ENCODE measurements at places on chromosomes 5 and 9.

GRCh38 chr9:18743421-18743820, 269.5 kb downstream of the ADAMTSL1 start:
- DNase-seq: no peak

GRCh38 chr9:109305801-109306200, 15.1 kb downstream of the EPB41L4B start:
- DNase-seq: no peak

DNA sequence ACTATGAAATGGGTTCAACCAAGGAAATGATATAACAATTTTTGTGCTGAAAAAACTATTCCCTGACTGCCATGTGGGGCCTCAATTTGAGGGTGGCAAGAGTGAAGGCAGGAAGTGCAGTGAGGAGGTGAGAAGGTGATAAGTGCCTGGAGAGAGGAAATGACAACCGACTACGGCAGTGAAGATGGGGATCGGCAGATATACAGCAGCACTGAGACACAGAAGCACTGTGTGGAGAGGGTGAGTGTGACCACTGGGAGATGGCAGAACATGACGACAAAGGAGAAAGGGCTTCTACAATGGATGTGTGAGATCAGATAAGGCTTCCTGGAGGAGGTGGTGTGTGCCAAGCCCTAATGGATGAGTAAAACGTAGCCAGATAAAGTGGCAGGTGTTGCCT, 271.8 kb downstream of the TRIM32 start:
- no peak for DNase-seq

- DNase-seq: no peak
Observed at GRCh38 chr9:859251-859650, 17.8 kb downstream of the DMRT1 start.

GRCh38 chr5:78221964-78222451, 72.5 kb downstream of the AP3B1 start:
- DNase-seq: no peak

- no peak for DNase-seq
Observed at GRCh38 chr5:161230221-161230620, 316.3 kb downstream of the GABRB2 start.

- no peak for DNase-seq
Observed at GRCh38 chr9:108271646-108272348, 584.0 kb downstream of the ACTL7B start.

- no peak for DNase-seq
Observed at GRCh38 chr9:84781458-84781857, 111.9 kb downstream of the NTRK2 start.

DNA sequence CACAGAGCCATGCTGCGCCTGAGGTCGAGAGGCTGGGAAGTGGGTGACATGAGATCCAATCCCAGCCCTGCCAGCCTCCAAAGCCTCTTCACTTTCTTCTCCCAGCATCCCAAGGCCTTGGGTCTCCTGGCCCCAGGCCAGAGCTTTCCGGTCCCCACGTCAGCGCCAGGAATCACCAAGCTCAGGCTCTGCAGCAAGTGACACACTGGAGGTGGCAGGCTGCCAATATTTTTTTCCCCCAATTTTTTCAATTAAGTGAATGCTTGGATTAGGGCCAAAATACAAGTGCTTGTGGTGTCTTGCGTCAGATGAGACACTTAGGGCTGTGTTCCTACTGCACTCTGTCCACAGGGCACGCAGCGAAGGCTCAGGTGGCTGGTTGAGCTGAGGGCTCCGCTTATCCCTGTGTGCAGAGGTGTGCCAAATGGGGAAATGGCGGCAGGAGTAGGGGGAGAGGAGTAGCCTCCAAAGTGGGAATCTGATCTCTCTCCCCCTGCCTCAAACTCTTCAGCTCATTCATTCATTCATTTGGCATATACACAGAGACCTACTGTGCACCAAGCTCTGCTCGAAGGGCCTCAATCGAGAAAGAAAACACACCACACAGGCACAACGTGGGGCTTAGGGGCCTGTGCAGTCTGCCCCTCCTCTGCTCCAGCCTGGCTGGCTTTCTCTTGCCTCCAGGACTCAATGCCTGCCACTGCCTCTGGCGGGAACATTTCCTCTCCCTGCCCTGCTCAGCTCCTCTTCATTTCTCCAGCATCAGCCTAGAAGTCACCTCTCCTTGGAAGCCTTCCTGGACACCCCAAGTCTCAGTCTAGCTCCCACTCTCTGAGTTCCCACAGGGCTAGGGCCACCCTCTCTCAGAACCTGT, 16.6 kb downstream of the SH3PXD2B start:
- no peak for DNase-seq

GRCh38 chr5:116566251-116566650, 8.4 kb downstream of the SEMA6A start:
- no peak for DNase-seq

- DNase-seq: no peak
Observed at GRCh38 chr9:93321220-93321610, 130.3 kb upstream of the FAM120A start.

DNA sequence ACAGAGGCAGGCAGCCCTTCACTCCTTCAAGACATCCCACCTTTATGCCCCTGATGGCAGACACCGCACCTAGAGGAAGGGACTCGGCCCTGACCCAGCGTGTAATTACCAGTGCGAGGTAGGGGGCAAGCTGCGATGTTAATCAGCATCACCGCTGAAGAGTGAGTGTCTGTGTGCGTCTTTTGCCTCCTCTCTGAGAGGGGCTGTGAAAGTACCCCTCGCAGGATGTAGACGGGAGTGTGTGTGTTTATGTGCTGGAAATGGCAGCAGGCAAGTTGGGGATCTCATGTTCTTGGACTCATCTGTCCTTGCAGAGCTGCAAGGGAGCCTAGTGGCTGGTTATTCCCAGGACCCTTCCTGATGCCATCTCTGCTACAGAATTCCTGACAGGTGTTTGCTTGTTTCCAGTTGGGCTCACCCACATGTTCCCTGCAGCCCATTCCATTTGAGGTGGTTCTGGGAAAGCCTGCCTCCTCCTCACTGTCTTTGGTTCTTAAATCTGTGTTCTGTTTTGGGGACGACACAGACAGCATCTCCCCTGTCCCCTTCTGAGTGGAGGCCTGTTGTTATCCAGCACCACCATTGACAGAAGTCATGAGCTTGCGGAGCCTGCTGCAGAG, 70.5 kb downstream of the ZNF618 start:
- DNase-seq: no peak

GRCh38 chr9:90966480-90967144, 165.0 kb downstream of the SYK start:
- no peak for DNase-seq

DNA sequence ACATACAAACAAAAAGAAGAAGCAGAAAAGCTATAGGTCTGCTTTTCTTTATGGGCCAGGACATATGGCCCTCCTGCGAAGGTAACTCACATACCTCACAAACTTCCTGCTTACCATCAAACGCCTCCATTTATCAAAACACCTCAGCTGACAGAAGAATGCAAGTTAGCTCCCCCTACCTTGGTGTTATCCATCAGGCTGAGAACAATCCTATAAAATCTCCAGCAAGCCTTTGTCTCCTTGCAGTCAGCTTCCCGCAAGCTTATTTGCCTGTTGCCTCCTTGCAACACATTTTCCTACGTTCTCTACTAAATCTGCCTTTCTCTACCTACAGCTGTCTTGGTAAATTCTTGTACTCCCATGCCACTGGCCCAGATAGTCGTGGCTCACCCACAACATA, 22.7 kb upstream of the PCA3 start:
- DNase-seq: no peak

DNA sequence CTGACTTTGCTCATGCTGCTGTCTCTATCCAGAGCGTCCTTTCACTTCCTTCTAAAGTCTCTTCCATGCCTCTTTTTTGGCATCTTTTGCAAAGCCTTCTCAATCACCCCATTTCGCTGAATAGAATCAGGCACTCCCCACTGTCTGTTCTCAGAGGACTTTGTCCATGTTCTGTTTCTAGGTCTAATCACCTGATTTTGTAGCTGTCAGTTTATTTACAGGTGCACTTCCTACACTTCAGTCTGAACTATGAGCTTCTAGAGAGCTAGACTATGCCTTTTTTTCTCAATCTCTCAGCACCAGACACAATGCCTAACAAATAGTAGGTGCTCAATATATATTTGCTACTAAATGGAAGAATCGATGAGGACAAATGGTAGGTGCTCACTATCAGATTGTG, 29.9 kb downstream of the TLR4 start:
- no peak for DNase-seq

DNA sequence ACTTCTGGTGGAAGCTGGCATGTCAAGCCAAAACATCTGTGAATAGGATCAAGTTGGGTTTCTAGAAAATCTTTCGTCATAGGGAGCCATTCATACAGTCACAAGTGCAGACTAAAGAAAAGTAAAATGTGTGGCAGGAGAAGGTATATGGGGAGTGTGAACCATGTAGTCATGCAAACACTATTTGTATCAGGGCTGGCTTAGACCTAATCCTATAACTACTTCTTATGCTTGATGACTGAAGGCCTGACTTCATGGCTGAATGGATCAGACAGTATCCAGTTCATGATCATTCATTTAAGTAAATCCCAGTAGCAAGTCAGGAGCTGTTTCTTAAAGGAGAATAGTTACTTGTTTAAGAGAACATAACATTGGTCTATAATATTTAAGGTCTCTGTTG, 63.8 kb upstream of the DAPK1 start:
- no peak for DNase-seq

- no peak for DNase-seq
Observed at GRCh38 chr5:138466125-138466899, 1.0 kb downstream of the EGR1 start.

DNA sequence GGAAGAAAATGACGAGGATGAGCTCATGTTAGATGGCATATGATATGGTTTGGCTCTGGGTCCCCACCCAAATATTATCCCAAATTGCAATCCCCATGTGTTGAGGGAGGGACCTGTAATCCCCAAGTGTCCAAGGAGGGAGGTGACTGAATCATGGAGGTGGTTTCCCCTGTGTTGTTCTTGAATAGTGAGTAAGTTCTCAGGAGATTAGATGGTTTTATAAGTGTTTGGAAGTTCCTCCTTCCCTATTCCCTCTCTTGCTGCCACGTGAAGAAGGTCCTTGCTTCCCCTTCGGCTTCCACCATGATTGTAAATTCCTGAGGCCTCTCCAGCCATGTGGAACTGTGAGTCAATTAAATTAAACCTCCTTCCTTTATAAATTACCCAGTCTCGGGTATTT, 10.1 kb downstream of the EDIL3 start:
- no peak for DNase-seq

DNA sequence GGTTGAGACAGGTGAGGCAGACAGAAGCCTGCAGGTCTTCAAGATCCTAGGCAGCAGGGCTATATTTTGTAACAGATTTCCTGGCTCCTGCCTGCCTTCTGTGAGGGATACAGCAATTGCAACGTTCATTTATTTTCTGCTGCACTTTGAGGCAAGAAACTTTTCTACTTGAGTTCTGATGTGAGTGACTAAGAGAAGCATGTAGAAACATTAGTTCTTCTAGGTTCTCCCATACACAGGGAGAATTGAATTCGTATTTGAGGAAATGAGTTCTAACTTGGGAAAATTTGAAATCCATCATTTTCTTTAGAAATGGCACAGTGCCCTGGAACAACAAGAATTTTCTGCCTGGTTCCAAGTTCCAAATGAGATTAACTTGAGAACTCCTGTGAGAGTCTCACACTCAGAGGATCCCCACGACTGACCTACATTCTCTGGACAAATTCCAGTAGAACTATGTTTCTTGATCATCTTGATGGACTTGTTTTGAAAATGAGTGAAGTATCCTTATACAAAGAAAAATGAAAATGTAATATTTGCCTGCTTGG, 15.0 kb downstream of the MAMDC2 start:
- DNase-seq: no peak

All from activated naive CD4-positive, alpha-beta T cell (primary cell).